CD8-positive, alpha-beta T cell (primary cell): ENCODE measurements at places on chromosomes 6 and 20. TPM values are rescaled to one million over a fixed set of nuclear protein-coding genes. Genes with fewer than 3 reads are reported as not detected.

GRCh38 chr6:81999826-82000225, 247.3 kb upstream of the TENT5A start:
- no peak for DNase-seq

GRCh38 chr6:156029286-156029985, 573.8 kb upstream of the NOX3 start:
- DNase-seq: no peak

- DNase-seq: no peak
These were observed 5.6 kb downstream of the BRD2 start for GRCh38 chr6:32974016-32974333.

GRCh38 chr6:138145402-138145801, 16.3 kb upstream of the ARFGEF3 start:
- no peak for DNase-seq

DNA sequence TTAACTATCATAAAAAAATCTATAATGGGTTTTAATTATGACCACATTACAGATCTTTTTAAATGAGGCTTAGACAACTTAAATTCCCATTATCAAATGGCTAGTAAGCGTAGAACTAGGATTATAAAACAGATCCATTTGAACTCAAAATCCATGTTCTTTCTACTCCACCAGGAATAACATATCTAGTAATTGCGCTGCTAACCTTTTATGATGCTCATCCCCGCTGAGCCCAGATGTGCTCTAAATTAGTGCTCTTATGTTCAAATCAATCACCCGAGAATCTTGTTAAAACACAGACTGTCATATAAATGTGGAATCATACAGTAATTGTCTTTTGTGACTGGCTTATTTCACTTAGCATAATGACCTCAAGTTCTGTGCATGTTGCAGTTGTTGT, 903.1 kb downstream of the PHF3 start:
- no peak for DNase-seq

DNA sequence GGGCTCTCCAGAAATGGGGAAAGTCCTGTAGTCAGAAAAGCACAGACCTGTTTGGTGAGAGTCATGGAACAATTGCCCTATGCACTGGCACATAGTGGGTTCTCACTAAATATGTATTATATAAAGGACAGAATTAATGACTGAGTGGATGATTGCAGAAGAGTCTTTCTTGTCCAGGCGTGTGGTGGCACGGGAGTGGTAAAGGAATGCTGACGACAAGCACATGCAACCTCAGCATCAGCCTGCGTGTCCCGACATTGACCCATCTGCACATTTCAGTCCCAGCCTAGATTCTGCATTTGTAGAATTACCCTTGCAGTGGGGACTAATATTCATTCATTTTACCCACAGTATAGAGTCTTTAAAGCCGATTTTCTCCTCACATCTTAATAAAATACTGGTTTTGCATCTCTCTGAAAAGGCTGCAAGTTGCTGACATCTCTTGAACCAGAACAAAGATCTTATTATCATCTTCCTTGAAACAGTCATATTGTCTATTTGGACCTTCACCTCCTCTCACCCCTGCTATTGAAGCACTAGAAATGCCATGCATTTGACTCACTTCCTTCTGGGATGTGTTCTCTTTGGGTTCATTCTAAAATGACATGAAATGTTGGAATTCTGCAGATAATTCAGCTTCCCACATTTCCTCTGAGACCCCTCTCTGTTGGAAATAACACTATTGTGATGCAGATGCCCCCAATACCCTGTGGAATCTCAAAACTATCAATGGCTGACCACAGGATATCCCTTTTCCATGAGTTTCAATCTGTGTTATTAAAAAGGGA, 883.6 kb upstream of the FLRT3 start:
- no peak for DNase-seq

- DNase-seq: no peak
These were observed 6.5 kb downstream of the PPP1R18 start for GRCh38 chr6:30679765-30680535.

GRCh38 chr6:7373739-7374138, 15.8 kb downstream of the CAGE1 start:
- DNase-seq: no peak

GRCh38 chr20:14879020-14879697, 541.7 kb upstream of the FLRT3 start:
- DNase-seq: no peak

DNA sequence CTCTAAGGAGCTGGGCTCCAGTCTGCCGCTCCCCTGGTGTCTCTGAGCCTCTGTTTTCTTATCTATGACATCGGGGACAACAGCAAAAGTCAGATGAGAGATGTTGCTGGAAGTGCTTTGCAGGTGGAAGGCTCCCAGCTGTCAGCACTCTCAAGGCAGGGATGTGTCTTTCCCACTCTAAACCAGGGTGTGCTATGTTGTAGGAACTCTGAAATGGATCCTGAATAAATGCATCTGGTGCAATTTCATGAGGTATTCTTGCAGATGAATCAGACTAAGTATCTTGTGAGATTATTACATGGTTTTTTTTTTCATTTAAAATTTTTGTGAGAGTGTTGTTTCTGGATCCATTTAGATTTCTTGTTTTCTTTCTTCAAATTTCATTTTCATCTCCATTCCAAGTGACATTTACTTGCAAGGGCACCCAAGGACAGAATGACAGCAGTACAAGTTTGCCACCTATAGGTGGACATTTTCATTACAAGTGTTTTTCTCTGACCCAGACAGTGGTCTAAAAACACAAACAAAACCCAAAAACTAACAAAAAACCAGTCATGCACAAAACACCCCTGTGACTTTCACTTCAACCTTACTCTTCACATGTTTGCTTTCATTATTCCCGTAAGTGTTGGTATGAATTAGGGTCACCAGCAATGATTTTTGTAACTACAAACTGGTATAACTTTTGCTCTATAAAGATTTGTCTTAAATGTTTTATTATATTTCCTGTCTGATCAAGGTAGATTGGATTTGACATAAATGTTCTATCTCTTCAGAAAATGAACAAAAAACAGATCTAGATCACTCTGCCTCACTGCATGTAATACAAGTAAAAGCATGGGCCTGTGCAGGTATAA, 14.7 kb upstream of the SIM1 start:
- DNase-seq: peak; percentile 48

DNA sequence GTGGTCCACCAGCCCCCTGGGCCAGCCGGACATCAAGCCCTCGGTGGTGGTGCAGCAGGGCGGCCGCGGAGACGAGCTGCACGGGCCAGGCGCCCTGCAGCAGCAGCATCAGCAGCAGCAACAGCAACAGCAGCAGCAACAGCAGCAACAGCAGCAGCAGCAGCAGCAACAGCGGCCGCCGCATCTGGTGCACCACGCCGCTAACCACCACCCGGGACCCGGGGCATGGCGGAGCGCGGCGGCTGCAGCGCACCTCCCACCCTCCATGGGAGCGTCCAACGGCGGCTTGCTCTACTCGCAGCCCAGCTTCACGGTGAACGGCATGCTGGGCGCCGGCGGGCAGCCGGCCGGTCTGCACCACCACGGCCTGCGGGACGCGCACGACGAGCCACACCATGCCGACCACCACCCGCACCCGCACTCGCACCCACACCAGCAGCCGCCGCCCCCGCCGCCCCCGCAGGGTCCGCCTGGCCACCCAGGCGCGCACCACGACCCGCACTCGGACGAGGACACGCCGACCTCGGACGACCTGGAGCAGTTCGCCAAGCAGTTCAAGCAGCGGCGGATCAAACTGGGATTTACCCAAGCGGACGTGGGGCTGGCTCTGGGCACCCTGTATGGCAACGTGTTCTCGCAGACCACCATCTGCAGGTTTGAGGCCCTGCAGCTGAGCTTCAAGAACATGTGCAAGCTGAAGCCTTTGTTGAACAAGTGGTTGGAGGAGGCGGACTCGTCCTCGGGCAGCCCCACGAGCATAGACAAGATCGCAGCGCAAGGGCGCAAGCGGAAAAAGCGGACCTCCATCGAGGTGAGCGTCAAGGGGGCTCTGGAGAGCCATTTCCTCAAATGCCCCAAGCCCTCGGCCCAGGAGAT, 1.0 kb downstream of the POU3F2 start:
- DNase-seq: no peak

DNA sequence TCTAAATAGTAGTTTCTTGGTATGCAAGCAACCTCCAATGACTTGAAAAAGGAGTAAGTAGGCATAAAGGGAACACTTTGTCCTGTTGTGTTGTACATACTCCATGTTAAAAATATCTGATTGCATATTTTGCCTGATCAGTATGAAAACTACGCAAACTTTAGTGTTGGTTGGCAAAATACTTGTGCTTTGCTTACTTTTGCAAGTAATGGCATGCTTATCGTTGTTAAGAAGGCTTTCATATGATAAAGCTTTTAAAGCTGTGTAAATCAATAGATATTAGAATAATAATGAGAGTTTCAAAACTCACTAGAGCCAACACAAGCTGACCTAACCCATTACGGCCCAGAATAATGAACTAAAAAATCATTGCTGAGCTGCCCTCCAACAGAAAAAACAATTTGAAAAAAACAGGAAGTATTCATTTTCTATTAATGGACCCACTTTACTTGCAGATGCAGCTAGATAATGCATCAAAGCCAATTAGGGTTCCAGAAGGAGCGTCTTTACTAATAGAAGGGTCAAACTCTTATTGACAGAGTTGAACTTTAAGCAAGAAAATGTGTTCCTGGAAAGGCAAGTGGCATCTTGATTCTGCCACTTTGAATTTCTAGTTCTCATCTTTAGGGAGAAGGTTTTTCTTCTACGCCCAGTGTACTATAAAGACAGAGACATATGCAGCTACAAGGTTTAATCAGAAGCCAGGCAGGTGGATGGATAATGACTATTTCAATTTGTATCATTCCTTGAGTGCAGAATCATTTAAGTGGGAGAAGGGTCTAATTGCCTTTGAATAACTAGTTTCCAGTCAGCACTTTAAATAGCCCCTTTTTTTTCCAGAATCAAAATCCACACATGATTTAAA, 82.2 kb downstream of the SNAP25 start:
- DNase-seq: no peak

DNA sequence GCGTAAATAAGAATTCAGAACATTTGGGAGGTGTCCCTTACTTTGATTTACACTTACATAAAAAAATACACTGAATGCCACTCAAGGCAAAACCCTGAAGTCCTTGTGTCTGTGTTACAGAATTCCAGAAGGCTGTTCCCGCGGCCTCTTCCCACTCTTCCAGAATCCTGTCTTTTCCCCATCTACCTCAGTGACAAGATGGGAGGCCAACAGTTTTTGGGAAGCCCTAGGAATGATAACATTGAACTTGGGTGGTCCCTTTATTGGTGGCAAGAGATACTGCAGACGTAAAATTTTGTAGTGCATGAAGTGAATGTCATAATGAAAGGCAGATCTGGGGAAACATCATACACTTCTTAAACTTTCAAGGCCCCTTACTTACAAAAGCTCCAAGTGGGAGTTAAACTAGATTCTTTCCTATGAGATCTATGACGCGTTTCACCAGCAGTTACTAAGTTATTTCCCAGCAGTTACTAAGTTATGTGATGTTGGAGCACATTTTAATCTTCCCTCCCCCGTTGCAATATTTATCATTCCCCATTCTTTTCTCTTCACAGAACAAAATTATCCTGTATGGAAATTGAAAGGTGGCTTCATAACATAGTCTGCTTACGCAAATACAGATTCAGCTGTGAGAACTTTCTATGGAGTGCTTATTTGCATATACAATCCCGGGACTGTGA, 79.5 kb downstream of the BCAS1 start:
- no peak for DNase-seq

- no peak for DNase-seq
These were observed 4.3 kb downstream of the PPP1R11 start for GRCh38 chr6:30071081-30071818.

DNA sequence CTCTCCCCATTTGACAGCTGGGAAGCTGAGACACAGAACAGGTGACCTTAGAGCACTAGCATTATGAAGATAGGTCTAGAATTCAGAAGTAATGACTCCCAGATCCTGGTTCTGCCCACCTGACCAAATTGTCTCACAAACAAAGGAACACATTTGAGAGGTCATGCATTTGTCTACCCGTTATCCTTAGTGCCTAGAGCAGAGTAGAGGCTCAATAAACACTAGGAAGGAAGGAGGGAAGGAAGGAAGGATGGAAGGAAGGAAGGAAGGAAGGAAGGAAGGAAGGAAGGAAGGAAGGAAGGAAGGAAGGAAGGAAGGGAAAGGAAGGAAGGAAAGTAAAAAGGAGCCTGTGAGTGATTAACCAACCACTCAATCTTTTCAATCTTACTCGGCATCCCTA, 63.3 kb downstream of the SNAP25 start:
- DNase-seq: no peak

GRCh38 chr6:11202513-11203305, 29.8 kb downstream of the NEDD9 start:
- DNase-seq: no peak

DNA sequence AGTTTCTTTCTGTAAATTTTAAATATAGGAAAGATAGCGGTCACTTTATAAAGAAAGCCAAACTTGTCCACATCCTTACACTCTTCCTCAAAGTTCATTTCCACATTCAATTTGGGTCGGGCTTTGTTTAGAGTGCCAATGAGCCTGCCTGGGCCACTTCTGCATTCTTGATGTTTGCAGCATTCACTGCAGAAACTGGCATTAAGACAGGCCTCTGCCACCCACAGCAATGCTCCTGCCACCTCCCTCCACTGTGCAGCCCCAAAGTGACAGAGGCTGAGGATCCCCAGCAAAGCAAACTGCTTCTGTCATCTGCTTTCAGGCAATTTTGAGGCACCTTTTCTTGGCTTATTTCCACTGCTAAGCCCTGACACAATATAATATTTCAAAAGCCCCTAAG, 61.2 kb downstream of the TNFAIP3 start:
- no peak for DNase-seq

- DNase-seq: no peak
These were observed 36.9 kb downstream of the UTRN start for GRCh38 chr6:144321839-144322591.

- no peak for DNase-seq
These were observed 33.0 kb downstream of the NOX3 start for GRCh38 chr6:155422635-155423034.

GRCh38 chr6:28633445-28634215, 107.9 kb downstream of the GPX5 start:
- no peak for DNase-seq

DNA sequence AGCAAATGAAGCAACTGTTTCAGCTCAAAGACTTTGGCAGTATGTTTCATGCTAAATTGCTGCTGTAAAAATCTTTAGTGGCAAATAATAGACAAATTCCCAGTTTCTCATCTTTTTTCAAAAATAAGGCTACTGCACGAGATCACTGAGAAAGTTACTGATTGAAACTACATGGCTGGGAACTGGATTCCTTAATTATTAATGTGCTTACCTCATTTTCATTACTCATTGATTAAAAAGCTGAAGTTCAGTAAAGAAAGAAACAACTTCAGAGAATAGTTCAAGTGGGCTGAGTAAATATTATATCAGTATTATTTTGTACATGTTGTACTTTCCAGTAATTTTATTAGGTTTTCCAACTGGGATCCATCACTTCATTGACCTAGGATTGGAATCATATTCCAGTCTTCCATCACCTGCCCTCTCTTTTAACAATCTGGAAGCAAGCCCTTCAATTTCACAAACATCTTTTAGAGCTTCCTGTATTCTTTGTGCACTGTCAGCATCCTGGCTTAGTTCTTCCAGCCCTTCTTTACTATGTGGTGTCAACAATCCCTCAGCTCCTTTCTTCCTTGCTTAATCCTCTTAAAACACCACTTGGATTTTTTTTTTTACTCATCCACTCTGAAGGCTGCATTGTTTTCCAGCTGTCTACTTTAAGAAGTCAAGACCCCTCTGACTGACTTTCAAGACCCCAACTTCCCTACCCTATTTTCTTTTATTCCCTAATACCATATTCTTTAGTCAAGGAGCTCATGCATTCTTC, 4.3 kb downstream of the MEI4 start:
- DNase-seq: no peak

The BNIP5 gene
- total RNA-seq: not detected

The ZFP57 gene
- total RNA-seq: not detected

The APCDD1L gene
- total RNA-seq: not detected

The HLA-DRB1 gene
- 32.6 TPM for total RNA-seq

The TP53TG5 gene
- total RNA-seq: not detected

The MUCL3 gene
- total RNA-seq: not detected

The TBXT gene
- not detected for total RNA-seq
